HCT116 (cell line): ENCODE measurements at places on chromosomes 12 and 14. TPM values are rescaled to one million over a fixed set of nuclear protein-coding genes. Genes with fewer than 3 reads are reported as not detected.

- H3K27ac ChIP-seq = no peak overlapping the region
These were observed 771 bp upstream of the AVPR1A start for GRCh38 chr12:63151623-63152320.

Gene CDK4
- 206 TPM for total RNA-seq

Gene JPH4
- total RNA-seq = 0.15 TPM

DNA sequence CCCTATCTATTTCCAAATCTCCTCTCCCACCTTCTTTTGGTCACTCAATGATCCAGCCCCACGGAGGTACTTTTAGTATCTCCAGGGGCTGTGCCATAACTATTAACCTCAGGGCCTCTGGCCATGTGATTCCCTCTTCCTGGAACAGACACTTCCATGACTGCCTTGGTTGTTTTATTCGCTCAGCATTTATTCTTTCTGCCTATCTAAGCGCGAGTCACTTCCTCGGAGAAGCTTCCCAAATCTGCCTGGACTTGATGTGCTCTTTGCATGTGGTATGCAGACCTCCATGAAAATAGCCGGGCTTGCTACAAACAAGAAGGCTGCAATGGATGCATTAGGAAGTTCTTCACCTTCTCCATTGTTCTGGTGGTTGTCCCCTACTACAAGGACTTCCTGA, 939.0 kb upstream of the TMEM132C start:
- no peaks in the 10 kb centered on the region for H3K27me3 ChIP-seq
- no peaks in the 10 kb centered on the region for H3K4me1 ChIP-seq

Gene TSPAN19
- total RNA-seq = 0.32 TPM

Gene BICDL1
- 18.2 TPM for total RNA-seq

Gene SLC6A15
- 0.07 TPM for total RNA-seq

Gene VWF
- total RNA-seq = 0.57 TPM

Gene RNU6-7
- not detected for total RNA-seq

Gene DHH
- total RNA-seq = 0.22 TPM

Gene GLI1
- 6.4 TPM for total RNA-seq

DNA sequence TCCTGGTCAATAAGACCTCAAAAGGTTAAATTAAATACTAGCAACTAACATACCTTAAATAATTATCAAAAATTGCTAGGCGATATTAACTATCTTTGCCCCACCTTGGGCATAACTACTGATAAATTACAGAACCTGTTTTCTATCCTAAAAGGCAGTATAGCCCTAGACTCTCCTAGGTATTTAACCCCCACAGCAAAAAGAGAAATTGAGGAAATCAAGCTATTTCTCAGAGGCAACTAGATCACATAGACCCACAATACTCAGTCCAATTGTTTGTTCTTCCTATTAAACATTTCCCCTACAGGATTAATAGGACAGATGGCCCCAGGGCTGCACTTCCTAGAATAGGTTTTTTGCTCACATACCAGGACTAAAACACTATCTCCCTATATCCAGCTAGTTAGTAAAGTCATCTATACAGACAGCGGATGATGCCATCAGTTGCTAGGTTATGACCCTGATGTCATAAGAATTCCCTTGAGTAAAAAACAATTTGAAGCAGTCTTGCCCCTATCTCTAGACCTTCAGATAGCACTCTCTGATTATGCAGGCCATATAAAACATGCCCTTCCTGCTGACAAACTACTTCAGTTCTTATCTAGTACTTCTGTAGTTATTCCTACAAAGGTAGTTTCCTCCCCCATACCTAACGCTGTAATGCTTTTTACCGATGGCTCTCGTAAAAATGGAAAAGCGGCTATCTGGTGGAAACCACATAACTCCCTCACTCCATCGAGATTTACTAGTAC, 118.4 kb downstream of the PPHLN1 start:
- H3K27ac ChIP-seq = no peak overlapping the region
- H3K4me1 ChIP-seq = no peaks in the 10 kb centered on the region
- H3K36me3 ChIP-seq = peaks cover 4% of the 10 kb centered on the region

DNA sequence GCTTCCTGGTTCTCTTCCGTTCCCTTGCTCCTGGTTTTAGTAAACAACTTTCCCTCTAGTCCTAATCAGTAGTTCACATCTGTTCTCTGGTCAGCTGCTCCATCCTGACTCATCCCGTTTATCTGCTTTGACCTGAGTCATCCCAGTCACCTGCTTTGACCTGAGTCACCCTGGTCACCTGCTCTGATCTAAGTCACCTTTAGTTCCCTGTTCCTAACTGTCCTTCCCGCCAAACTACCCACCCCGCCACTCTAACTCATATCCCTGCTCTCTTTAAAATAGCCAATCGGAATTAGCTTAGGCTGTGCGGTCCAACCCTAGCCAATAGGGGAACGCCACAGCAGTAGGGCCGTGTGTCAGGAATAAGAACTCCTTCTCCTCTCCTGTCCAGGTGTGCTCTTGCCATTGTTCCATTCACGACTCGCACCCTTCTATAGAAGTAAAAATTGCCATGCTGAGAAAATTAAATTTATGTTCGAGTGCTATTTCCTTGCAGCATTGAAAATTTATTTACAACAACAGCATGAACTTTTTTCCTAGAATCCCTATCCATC, 3.1 kb upstream of the ANKRD33 start:
- H3K36me3 ChIP-seq = no peaks in the 10 kb centered on the region
- peak; percentile 31 for DNase-seq
- no peak overlapping the region for H3K4me3 ChIP-seq
- peaks cover 16% of the 10 kb centered on the region; the same call in 1 of the 2 replicates for H3K4me1 ChIP-seq
- H3K27me3 ChIP-seq = no peaks in the 10 kb centered on the region

Gene NEUROD4
- total RNA-seq = not detected

Gene CNTN1
- 3.0 TPM for total RNA-seq

Gene PDE3A
- total RNA-seq = 0.12 TPM

- H3K27ac ChIP-seq = no peak overlapping the region
- H3K4me3 ChIP-seq = no peak overlapping the region
- H3K4me1 ChIP-seq = no peaks in the 10 kb centered on the region
- no peaks in the 10 kb centered on the region for H3K27me3 ChIP-seq
These were observed 14.7 kb downstream of the RTL1 start for GRCh38 chr14:100888789-100889315.

GRCh38 chr14:106683631-106684030, 1157.2 kb downstream of the TMEM121 start:
- DNase-seq = no peak
- H3K27me3 ChIP-seq = no peaks in the 10 kb centered on the region
- no peaks in the 10 kb centered on the region for H3K36me3 ChIP-seq
- no peak overlapping the region for H3K4me3 ChIP-seq

DNA sequence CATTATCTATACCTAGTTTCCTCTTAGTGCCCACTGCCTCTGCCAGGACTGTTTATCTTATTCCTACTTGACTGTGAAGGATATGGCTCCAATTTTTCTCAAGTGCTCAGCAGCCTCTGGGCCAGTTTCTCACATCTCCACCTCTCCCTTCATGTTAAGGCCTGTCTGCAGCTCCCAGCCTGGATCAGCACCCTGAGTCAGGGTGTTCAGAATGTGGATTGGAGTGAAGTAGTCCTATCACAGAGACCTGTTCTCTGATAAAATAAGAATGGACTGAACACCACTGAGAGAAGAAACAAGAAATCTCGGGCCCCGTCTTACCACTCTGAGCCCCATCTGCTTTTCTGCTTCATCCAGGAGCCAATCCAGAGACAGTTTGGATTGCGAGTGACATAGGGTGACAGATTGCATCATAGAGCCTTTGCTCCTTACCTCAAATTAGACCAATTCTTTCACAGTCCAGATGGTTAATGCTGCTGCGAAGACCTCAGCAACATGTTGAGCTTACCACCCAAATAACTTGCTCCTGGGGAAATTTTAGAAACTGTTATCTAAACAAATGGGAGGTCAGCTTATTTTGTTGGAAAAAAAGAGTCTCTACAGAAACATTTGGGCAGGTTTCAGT, 473.1 kb downstream of the PDZRN4 start:
- H3K4me3 ChIP-seq = no peak overlapping the region
- no peak overlapping the region for H3K27ac ChIP-seq
- no peaks in the 10 kb centered on the region for H3K36me3 ChIP-seq
- DNase-seq = no peak
- H3K4me1 ChIP-seq = no peaks in the 10 kb centered on the region

GRCh38 chr12:15205341-15206010, 15.7 kb downstream of the RERG start:
- H3K36me3 ChIP-seq = no peaks in the 10 kb centered on the region
- no peak for DNase-seq
- H3K4me3 ChIP-seq = no peak overlapping the region

Gene LIN7A
- total RNA-seq = 1.5 TPM

DNA sequence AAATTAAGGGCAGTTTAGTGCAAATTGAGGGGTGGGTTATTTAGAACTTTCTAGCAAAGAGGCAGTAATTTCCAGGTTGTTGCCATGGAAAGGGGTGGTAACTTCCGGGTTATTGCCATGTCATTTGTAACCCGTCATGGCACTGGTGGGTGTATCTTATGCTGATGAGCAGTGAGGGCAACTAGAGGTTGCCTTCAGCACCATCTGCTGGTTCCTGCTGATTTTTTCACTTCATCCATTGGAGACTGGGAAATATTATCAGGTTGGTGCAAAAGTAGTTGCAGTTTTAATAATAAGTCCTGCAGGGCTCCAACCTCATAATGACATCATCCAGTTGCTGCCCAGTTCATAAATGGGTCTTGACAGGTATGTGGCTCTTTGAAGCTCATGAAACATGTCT, 24.4 kb upstream of the SERPINA4 start:
- peaks cover 12% of the 10 kb centered on the region for H3K4me1 ChIP-seq
- DNase-seq = peak; percentile 74
- no peaks in the 10 kb centered on the region for H3K36me3 ChIP-seq

Gene WNT1
- not detected for total RNA-seq

- H3K4me3 ChIP-seq = no peak overlapping the region
- no peak overlapping the region for H3K27ac ChIP-seq
- H3K36me3 ChIP-seq = no peaks in the 10 kb centered on the region
- H3K4me1 ChIP-seq = no peaks in the 10 kb centered on the region
- DNase-seq = no peak
These were observed 1122.7 kb upstream of the ATXN7L3B start for GRCh38 chr12:73414926-73415325.

DNA sequence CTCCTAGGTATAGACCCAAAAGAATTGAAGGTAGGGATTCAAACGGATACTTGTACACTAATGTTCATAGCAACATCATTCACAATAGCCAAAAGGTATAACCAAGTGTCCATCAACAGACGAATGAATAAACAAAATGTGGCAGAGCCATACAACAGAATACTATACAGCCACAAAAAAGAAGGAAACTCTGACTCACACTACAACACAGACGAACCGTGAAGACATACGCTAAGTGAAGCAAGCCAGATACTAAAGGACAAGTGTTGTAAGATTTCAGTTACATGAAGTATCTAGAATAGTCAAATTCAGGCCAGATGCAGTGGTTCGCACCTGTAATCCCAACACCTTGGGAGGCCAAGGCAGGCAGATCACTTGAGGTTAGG, 19.1 kb downstream of the CAMKK2 start:
- no peak overlapping the region for H3K4me3 ChIP-seq
- H3K4me1 ChIP-seq = peaks cover 8% of the 10 kb centered on the region; the same call in 1 of the 2 replicates
- peaks cover 3% of the 10 kb centered on the region for H3K36me3 ChIP-seq

GRCh38 chr12:98351089-98351488, 164.3 kb upstream of the TMPO start:
- H3K27ac ChIP-seq = no peak overlapping the region
- H3K4me1 ChIP-seq = peaks cover 9% of the 10 kb centered on the region
- H3K4me3 ChIP-seq = no peak overlapping the region

- H3K36me3 ChIP-seq = no peaks in the 10 kb centered on the region
- H3K27ac ChIP-seq = no peak overlapping the region
- H3K27me3 ChIP-seq = no peaks in the 10 kb centered on the region
- no peak for DNase-seq
These were observed 825.9 kb downstream of the SLC16A7 start for GRCh38 chr12:60421741-60422140.
